ENCODE measurements at places on chromosomes 11 and 22.

- no peak for DNase-seq
Measured at GRCh38 chr11:15783619-15784018, 572.7 kb downstream of the SOX6 start.

GRCh38 chr11:33941637-33942160 is 49.8 kb upstream of the LMO2 start:
- DNase-seq, result no peak

DNA sequence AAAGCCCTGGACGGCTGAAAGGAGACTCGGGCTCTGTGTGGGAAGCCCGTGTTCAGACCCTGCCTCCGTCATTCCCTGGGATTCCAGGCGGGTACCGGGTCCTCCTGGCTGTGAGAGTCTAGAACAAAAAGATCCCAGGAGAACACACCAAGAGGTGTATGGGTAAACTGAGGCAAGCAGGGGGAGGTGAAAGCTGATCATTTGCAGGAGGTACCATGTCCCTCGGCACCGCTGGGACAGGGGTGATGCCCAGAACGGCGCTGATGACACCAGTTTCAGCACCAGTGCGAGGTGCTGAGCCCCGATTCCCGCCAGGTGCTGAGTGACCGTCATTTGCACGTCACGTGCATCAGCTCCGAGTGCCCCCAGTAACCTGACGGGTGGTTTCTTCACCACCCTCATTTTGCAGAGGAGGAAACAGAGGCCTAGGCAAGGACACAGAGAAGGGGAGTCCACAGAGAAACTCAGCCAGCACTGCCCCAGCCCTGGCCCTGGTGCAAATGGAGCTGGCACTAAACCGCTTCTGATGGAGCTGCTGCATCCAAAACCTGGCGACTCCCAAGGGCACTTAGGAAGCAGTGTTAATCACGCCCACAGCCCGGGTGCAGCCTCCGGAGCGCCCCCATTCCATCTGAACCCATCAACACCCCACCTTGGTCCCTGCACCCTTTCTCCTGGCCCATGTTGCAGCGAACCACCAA is 16.8 kb downstream of the MACROD1 start:
- DNase-seq, result no peak

DNA sequence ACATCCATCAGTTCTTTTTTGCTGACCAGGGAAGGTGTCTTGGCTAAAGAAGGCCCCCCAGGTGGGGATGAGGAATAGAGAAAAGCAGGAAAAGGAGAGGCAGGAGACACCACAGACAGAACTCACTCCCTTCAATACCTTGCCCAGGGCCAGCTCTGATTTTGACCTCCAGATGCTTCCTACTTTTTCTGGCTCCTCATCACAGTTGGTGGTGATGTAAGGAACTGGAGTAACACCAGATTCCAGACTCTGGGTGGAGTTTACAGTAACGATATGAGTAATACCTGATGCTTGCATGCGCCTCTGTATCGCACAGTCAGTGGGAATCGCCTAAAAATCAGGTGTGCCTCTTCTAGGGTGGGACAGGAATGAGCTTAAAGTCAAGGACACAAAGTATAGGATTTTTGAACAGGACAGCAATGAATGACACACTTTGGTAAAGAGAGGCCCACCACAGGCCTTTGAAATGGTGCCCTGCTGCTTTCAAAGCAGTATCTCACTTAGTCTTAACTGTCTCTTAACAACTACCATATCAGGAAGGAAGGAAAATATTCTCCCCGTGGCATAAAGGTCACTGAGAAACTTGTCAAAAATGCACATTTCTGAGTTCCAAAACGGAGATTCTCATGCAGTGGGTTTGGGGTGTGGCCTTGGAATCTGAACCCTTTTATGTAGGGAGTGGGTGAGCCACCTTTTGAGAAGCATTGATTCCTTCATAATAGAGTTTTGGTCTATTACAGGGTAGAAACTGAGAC is 140.8 kb downstream of the SNX19 start:
- DNase-seq, result no peak

- DNase-seq, result no peak
Measured at GRCh38 chr11:55652560-55652959, 4.4 kb downstream of the OR4S2 start.

- DNase-seq, result no peak
Measured at GRCh38 chr22:29936186-29936585, 53.2 kb downstream of the MTMR3 start.

DNA sequence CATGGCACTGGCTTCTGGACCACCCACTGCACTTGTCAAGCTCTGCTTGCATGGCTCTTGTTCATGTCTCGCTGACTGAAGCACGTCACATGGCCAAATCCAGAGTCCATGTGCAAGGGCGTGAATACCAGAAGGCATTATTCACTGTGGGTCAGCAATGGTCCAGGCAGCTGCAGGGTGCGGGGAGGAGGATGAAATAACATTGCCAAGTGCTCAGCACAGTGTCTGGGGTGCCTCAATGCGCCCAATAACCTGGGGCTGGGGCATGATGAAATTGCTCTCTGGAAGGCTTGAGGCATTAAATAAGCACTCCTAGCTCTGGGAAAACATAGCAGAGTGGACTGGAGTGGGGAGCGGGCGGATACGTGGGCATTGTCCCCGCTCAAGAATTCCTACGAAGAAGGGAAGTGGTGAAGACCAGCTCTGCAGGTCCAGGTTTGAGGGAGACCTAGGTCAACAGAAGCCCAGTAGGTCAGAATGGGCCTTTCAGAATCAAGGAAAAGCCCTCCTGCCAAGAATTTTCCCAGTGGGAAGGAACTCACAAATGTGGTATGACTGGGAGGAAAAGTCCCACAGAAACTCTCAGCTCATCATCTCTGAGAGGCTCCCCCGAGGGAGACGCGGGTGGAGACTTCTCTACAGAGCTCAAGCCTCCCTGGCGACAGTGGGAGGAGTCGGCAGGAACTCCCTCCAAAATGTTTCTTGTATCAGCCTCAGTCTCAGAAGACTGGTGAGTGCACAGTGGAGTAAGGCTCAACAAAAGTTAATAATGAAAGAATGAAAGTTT is 15.3 kb upstream of the ACCSL start:
- no peak for DNase-seq

DNA sequence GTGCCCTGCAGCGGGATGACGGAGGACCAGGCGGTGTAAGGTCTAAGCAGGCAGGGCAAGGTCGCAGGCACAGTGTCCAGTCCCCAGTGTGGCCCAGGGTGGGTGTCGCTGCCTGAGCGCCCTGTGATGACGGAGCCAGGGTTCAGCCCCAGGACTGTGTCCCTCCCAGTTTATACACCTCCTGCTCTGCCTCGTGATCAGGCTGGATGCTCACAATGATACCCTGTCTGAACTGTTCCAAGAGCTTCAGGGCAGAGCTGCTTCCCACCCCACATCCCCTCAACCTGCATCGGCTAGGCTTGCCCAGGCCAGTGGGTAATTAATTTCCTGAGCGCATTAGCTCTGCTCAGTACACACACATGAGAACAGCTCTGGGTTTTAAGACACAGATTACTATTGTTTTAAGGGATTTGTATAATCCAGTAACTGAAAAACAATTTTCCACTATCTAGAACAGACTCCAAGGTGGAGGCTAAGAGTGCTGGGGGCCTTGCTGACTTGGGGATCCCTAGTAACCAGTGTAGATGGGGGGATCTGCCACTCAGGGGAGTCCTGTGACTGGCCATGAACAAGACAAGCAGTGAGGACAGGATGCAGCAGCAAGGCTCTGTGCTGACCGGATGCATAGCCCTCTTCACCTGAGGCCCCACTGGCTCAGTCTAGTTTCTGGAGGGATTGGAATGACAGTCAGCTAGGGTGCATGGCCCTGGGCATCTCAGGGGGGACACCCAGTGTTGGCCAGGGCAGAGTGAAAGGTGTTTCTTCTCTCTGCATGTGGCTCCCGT is 34.1 kb downstream of the GNAZ start:
- DNase-seq, result no peak

GRCh38 chr22:21665047-21665851 is 563 bp upstream of the PPIL2 start:
- no peak for DNase-seq

GRCh38 chr11:122659676-122660554 is 4.4 kb downstream of the UBASH3B start:
- DNase-seq, result peak; percentile 19

DNA sequence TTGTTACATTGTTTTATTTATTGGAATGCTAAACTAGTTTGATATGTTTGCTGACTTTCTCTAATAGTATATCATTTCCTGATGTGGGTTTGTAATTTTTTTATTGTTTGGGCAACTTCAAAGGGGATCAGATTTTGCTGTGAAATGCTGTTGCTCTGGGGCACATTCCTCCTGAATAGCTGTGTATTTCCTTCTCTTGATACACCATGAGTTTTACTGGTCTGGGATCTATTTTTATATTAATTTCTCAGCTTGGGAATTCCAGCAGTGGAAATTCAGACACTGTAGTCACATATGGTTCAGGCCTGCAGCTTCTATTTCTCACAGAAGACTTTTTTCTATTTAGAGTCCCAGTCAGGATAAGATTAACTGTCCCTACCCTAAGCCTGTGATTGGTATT is 58.9 kb downstream of the RPUSD4 start:
- no peak for DNase-seq

GRCh38 chr11:79485694-79486093 is 44.9 kb upstream of the TENM4 start:
- DNase-seq, result no peak

DNA sequence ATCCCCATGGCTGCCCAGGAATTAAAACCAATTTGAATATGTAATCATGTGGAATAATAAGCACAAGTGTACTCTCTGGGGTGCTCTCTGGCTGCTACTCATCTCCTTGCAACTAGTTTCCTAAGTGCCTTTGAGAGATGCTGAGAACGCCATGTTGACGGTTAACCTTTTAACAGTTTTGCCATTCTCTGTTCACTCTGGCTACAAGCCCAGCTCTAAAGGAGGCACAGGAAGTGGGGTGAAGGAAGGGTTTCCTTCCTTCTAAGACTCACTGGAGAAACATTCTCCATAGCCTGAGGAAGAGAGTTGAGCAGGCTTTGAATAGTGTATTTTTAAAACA is 122.0 kb upstream of the ZC3H12C start:
- DNase-seq, result peak; percentile 59

GRCh38 chr11:44742508-44743246 is 15.9 kb downstream of the TSPAN18 start:
- no peak for DNase-seq

DNA sequence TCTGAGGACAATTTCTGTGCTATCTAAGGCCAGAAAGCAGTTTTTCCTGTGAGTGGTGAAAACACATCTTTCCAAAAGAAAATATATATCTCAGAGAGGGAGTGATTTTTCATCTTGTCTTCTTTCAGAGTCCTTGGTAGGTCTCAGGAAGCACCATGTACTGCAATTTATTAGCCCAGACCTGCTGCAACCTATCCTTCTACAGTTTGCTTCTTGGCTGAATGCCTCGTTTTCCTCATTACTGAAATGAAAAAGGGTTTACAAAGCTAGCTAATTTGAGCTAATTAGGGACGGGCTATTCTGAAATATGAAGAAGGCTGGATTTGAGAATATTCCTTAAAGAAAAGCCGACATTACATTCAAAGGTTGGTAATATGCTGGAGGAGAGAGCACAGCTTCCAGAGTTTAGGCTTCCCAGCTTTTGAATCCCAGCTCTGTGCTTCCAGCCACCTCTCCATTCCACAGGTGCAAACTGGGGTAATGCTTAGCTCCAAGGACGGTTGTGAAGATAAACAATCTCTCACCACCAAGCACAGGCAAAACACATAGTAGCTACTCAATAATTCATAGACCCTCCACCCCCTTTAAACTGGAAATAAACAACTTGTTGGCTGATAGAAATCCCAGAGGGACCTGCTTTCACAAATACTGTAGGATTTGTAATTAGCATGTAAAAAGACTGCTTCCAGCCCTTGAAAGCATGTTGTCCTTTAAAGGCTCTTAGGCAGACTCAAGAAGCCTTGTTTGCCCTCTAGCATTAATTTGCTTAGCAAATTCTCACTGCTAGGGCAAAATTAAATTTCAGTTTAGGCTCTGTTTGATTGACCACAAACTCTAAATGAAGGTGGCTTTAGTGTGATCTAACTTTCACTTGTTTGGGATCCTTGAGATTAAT is 24.5 kb upstream of the SESN3 start:
- DNase-seq, result no peak

DNA sequence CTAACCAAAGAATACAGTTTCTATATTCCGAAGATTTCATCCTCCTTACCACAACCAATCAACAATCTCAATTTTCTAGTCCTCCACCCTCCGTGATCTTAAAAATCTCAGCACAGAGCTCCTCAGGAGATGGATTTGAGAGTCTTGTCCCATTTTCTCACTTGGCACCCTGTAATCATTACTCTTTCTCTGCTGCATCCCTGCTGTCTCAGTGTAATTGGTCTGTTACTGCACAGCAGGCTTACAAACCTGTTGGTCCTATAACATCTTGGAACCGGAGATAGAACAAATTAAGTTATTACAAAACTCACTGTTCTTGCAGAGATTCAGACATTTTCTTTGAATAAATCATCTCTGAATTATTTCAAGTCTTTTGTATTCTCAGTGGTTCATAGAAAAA is 1227.2 kb downstream of the JRKL start:
- no peak for DNase-seq

- DNase-seq, result no peak
Measured at GRCh38 chr11:76567261-76567660, 103.3 kb downstream of the LRRC32 start.

DNA sequence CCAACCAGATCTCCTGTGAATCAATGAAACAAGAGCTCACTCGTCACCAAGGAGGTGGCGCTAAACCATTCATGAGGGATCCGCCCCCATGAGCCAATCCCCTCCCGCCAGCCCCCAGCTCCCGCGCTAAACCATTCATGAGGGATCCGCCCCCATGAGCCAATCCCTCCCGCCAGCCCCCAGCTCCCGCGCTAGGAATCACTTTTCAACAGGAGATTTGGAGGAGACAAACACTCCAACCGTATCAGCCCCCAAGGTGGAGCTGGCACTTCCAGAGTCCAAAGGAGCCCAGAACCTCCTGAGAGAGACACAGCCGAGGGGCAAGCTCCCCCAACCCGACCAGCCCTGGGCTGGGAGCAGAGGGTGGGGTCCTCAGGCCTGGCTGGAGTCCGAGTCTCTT is 40.9 kb upstream of the PRR5 start:
- no peak for DNase-seq

DNA sequence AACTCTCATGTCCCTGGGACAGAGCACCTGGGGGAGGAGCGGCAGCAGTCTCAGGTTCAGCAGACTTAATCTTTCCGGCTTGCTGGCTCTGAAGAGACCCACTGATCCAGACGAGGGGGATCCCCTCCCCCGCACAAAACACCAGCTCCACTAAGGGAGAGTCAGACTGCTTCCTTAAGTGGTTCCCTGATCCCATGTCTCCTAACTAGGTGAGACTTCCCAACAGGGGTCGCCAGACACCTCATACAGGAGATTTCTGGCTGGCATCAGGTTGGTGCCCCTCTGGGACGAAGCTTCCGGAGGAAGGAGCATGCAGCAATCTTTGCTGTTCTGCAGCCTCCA is 157.2 kb upstream of the TMEM45B start:
- no peak for DNase-seq

All from GDM1 (cell line).